ENCODE measurements at places on chromosomes 16 and 17.

- DNase-seq, result no peak
Measured at GRCh38 chr17:57308543-57309186, 52.3 kb downstream of the MSI2 start.

- DNase-seq, result no peak
Measured at GRCh38 chr17:18959845-18960240, 7.9 kb downstream of the SLC5A10 start.

- peak; percentile 12 for DNase-seq
Measured at GRCh38 chr17:69473841-69474831, 59.6 kb downstream of the MAP2K6 start.

GRCh38 chr17:77356109-77356689 is 215.4 kb downstream of the SEC14L1 start:
- DNase-seq, result no peak

GRCh38 chr17:38698760-38699159 is 6.3 kb upstream of the MLLT6 start:
- no peak for DNase-seq

GRCh38 chr16:27520982-27521673 is 28.6 kb downstream of the GTF3C1 start:
- DNase-seq, result no peak

DNA sequence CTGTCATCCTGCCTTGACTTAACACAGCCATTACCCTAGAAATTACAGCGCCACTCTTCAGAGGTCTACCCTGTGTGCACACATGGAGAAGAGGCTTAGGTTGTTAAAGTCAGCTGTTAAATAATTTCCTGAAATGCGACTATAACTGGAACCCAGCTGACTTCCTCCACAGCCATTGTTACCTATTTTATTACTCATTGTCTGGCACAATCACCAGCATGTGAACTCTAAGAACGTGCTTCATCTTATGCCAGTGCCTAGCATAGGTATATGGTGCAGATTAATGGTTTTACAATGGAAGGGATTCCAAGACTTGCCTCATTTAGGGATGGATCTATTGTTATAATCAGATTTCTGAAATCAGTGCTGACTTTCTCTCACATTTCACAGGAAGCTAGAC is 11.9 kb downstream of the RDM1 start:
- DNase-seq, result no peak

GRCh38 chr17:12422651-12423050 is 243.0 kb upstream of the MYOCD start:
- no peak for DNase-seq

GRCh38 chr17:59073972-59074371 is 32.7 kb downstream of the TRIM37 start:
- no peak for DNase-seq

DNA sequence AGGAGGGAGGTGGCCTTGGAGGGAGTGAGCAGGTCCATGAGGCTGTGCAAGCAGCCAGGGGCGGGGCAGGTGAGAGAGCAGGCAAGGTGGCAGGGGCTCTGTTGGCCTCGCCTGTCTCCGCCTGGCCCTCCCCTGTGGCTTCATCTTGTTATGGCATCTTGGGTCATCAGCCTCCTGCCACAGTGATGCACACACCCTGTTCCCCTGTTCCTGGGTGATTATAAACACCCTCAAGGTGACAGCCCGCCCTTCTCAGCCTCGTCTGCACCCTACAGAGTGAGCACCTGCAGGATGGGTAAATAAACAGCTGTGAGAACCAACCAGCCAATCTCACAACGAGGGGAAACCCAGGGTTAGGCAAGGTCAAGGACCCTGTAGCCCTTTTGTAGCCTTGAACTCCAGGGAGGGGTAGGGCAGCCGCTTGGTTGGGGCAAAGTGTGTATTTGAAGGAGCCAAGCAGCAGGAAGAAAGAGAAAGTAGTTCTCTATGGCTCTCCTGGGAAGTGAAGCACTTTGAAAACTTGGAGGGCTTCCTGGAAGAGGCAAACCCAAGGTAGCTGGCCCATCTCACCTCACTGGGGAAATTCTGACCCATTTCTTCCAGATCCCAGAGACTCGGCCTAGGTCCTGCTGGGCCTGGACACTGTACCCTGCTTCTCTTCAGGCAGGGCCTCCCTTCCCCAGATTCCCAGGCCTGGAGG is 60.6 kb downstream of the NT5M start:
- DNase-seq, result no peak

GRCh38 chr17:76714822-76715495 is 4.2 kb upstream of the MXRA7 start:
- DNase-seq, result peak; percentile 76

DNA sequence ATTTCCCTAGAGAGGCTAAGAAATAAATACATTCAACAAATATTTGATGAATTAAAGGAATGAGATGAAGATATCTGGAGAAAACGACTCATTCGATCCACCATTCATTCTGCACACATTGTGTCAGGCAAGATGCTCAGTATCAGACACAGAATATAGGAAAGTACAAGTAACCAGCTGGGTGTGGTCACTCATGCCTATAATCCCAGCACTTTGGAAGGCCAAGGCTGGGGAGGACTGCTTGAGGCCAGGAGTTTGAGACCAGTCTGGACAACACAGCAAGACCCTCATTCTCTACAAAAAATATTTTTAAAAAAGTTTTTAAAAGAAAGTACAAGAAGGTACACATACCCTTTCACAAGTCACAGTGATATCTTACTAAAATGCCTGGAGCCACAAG is 42.3 kb downstream of the CRLF3 start:
- DNase-seq, result no peak

- DNase-seq, result no peak
Measured at GRCh38 chr16:27240948-27241531, 27.5 kb downstream of the NSMCE1 start.

DNA sequence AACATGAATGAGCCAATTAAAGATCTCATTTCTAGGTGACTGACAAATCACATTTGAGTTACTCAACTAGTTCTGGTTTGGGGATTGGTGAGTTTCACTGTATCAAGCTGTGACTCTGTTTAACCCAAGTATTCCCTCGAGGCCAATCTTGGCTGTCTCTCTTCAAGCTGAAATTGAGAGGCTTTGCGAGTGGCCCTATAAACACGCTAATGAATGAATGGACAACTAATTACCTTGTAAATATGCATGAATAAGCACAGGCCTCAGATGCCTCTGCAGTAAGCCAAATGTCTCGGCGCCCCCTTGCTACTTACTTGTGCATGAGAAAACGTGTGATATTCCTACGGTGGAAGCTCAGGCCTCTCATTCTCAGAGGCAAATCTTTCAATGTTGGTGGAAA is 450.3 kb upstream of the PSMD7 start:
- no peak for DNase-seq

- DNase-seq, result no peak
Measured at GRCh38 chr16:31474173-31474714, 2.3 kb downstream of the TGFB1I1 start.

GRCh38 chr16:88010343-88010967 is 59.2 kb downstream of the BANP start:
- DNase-seq, result no peak

DNA sequence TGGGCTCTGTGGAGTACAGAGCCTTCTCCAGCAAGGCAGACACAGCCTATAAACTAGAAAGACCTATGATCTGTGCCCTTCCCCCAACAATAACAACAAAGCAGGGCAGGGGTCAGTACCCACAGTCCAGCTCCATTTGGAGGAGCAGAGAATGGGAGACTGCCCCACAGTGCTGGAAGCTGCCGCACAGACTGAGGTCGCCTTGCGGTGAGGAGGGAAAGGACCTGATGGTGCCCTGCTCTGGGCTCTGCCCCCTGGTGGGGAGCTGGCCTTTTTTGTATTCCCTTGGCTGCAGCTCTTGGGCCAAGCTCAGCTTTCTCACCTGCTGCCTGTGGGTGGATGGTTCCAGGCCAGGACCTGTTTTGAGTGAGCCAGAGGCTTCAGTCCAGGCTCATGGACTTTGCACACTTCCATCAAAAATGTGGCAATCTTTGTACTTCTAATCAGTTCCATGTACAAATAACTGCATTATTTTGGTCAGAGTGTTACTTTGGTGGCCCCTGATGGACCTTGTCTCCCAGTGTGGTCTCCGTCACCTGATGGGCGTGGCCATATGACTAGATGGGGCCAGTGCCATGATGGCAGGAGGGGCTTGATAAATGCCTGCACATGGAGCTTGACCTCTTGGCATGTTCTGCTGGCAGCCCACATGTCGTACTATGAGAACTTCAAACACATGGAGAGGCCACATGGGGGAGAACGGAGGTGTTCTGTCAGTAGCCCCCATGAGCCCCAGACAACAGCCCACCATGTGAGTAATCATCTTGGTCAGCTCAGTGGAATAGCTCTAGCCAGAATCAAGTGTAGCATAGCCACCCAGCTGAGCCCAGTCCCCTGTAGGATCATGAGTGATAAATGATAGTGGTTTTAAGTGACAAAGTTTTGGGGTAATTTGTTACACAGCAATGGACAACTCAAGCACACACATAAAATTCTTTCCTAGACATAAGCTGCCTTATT is 24.2 kb downstream of the B9D1 start:
- DNase-seq, result peak; percentile 81

- no peak for DNase-seq
Measured at GRCh38 chr16:66522816-66523590, 26.9 kb downstream of the TK2 start.

DNA sequence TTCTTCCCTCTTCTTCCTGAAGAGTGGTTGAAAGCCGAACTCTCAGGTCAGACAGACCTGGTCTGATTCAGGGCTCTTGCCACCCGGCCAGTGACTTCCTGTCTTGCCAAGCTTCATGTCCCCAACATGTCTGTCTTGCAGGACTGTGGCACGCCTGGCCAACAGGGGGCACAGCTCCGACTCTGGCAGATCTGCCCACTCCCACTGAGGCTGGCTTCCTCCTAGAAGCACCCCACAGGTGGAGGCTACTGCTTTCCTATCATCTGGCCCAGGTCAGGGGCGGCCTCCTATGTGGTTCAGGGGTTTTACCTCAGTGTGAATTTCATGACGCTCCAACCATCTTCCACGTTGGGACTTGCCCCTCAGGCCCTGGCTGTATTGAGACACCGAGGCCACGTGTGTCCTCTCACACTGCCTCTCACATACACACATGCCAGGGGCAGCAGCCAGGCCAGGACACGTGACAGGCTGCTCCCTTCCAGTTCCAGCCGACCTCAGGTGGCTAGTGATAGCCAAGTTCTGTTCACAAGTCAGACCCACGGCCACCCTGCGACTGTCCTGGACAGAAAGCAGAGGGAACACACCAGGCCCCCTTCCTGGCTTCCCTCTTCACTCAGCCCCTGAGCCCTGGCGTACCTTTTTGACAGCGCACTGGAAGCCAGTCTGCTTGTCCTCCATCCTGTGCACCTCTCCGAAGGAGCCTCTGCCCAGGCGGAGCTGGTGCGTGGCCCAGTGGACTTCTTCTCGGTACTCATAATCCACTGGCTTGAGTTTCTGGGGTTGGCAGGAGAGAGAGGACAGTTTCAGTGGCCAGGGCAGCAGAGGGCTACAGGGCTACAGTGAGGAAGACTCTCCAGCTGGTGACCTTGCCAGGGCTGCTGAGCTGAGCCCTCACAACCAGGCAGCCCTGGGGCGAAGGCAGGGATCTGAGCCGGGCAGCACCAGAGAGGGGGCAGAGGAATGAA is 22.6 kb upstream of the SPATA32 start:
- DNase-seq, result peak; percentile 35

DNA sequence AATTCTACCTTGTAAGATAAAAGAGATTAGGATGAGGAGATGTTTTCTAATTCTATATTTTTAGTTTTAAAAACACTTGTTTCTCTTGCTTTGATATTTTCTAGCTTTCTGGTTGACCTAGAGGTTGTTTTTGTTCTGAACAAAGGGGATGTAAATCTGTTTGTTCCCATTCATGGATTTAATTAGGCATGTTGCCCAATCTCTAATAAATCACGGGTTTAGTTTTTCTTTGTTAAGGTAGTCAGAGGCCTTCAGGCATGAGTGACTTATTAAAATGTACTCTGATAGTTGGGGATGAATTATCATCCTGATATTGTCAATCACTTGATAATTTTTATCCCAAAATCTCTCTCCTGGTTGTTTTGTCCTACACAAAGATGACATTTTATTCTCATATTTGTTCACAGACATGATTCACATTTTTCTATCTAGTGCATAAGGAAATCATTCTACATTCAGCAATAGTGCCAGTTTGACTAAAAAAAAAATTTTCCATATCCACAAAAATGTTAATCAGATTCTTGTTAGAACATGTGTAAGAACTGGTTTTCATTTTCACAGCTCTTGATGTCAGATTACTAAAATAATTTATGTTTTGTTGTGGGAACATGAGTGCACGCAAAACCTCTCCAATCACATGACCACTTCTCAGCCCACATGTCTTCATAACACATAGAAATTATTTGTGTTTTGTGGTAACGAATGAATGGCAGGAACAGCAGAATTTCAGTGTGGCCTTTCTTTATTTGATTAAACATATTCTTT is 95.7 kb upstream of the AKTIP start:
- no peak for DNase-seq

- DNase-seq, result peak; percentile 85
Measured at GRCh38 chr17:15262291-15263205, 2.6 kb downstream of the PMP22 start.

GRCh38 chr16:345772-346171 is 6.8 kb downstream of the AXIN1 start:
- DNase-seq, result no peak

DNA sequence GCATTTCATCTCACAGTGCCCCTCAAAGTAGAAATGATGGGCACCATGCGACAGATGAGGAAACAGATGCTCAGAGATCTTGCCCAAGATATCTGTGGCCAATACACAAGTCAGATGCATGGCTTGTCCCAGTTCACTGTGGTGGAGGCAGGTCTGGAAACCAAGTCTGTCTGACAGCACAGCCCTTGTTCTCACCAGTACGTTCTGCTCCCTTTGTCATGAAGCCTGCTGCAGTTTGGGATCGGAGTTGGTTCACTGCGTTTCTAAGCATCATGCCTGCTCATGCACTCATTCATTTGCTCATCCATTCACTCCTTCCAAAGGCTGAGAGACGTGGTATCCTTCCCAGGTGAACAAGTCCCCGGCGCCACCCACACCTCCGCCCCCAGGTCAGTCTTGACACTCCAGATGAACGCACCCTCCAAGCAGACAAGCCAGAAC is 27.2 kb upstream of the MEAK7 start:
- DNase-seq, result no peak

- peak; percentile 43 for DNase-seq
Measured at GRCh38 chr16:4214215-4214621, 27.7 kb downstream of the SRL start.

DNA sequence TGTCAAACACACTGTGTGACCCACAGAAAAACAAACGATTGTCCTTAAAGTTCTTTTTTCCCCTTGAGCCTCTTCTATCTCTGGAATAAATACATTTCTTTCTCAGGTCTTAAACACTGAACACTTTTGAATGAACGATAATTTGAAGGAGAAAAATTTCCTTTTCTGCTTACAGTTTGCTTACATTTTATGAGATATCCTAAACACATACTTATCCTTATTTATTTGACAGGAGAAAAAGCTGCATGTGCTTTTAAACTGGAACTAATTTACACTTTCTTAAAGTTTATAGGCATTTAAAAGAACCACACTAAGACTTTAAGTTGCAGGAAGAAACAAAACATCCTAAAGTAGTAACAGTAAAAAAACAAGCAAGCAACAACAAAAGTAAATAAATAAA is 4.7 kb upstream of the IGF2BP1 start:
- DNase-seq, result no peak
